EL (cell line): ENCODE measurements at places on chromosomes 7 and 10.

GRCh38 chr10:6406220-6407033 lies 173.6 kb downstream of the PRKCQ start:
- peak; percentile 23 for DNase-seq

- peak; percentile 61 for DNase-seq
Observed at GRCh38 chr10:52442576-52442975, 128.5 kb downstream of the DKK1 start.

GRCh38 chr10:132589681-132590080 lies 52.1 kb downstream of the INPP5A start:
- DNase-seq, result no peak

- DNase-seq, result no peak
Observed at GRCh38 chr10:22784668-22785067, 70.3 kb upstream of the PIP4K2A start.

- peak; percentile 17 for DNase-seq
Observed at GRCh38 chr7:24702755-24703154, 54.5 kb downstream of the GSDME start.

DNA sequence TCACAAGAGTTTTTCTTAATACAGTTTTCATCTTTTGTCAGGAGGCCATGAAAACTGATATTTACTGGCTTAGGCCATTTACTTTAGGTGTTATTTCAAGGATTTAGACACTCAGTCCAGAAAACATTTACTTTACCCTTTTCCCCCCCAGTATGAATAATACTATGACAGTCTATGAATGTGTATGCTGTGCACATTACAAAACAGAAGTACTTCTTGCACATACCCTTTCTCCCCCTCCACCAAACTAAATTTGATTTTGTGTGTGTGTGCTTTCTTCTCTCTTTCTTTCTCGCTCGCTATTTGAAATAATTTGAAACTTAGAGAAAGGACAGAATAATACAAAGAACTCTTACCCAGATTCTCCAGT lies 41.3 kb downstream of the RBM33 start:
- DNase-seq, result no peak

- no peak for DNase-seq
Observed at GRCh38 chr10:87804939-87805569, 13.0 kb downstream of the ATAD1 start.

GRCh38 chr10:30988831-30989435 lies 42.7 kb downstream of the ZNF438 start:
- DNase-seq, result no peak

DNA sequence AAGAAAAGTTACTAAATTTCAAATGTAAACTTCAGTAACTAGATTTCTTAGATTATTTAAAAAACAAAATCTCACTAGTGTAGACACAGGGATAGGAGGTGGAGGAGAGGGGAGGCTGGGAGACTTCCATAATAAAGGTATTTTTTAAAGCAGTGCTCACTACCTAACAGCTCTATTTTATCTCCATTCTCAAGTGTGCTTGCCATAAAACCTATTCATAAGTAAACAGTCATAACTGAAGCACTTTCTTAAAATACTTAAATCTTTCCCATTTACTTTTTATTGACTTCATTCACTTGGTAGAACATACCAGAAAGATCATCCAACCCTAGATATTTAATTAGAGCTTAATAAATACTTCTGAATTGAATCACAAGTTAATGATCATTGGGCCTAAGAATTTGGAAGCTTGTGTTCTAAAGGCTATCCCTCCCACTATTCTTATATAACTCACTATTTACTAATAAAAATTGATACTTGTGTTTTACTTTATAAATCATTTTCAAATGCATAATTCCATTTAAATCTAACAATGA lies 107.4 kb downstream of the SNX13 start:
- DNase-seq, result no peak

GRCh38 chr10:75019370-75019769 lies 92.1 kb upstream of the SAMD8 start:
- DNase-seq, result peak; percentile 26

GRCh38 chr10:27388761-27389399 lies 115.2 kb upstream of the RAB18 start:
- peak; percentile 10 for DNase-seq

- DNase-seq, result no peak
Observed at GRCh38 chr7:101179713-101180112, 380 bp downstream of the NAT16 start.

- no peak for DNase-seq
Observed at GRCh38 chr10:111560027-111560426, 483.2 kb downstream of the ADRA2A start.

GRCh38 chr7:51080622-51081269 lies 235.9 kb downstream of the COBL start:
- DNase-seq, result no peak

DNA sequence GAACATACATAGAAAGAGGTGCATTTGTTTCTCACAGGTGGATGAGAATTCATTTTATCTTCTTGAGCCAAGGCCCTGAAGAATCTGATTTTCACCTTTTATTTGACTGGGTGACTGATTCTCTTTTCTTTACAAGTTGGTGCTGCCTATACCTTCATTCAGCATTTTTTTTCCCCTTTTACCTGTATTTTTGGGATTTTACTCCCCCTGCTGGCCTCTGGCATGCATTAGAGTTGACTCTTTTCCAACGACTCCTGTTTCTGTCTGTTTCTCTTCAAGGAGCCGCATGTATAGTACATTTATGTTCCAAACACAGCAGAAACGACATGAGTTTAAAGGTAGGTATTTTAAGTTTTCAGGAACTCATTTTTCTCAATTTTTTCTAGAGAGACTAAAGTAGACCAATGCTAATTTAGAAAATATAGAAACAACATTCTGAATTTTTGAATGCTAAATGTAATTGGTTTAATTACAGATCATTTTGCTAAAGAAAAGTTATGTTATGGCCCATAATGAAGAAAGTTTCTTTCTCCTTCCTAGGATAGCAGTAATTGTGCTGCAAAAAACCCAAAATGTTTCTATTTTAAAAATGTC lies 149.8 kb upstream of the HDAC9 start:
- DNase-seq, result peak; percentile 54

DNA sequence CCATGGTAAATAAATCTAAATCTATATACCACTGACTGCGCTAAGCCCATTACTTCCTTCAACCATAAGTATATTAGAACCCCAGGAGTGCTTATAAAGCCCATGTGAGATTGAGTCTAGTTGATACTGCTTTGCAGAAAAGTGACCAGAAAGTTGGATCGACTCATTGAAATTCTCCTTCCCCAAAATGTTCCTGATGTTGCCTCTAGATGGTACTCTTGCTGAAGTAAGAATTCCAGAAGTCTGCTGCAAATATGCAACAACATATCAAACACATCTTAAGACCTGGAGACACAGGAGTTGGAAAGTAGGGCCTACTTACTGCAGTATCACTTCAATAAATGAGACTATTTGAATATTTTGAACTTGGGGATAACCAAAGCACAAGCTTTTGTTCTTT lies 550.8 kb downstream of the IPMK start:
- peak; percentile 29 for DNase-seq

DNA sequence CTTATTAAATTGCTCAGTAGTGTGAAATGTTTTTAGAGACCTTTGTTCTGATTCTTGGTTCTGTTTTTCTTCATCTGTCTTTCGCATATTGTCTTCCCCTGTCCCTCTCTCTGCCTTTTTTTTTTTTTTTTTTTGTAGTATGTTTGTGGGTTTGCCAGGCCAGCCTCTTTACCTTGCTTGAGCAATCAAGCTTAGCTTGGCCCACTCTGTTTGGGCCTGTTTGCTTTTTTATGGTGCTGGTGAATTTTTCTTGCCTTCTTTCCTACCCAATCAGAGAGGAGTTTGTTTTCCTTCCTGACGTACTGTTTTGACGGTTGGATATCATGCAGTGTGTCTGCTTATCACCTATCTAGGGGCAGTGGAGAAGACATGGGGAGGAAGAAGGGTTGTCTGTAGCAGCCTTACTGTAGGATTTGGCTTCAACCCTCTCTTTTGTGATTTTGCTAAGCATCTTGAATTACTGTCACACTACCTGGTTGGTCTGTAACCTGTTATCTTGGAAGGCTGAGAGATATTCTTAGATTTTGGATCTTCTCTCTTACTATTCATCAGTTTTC lies 64.0 kb downstream of the BBS9 start:
- no peak for DNase-seq

DNA sequence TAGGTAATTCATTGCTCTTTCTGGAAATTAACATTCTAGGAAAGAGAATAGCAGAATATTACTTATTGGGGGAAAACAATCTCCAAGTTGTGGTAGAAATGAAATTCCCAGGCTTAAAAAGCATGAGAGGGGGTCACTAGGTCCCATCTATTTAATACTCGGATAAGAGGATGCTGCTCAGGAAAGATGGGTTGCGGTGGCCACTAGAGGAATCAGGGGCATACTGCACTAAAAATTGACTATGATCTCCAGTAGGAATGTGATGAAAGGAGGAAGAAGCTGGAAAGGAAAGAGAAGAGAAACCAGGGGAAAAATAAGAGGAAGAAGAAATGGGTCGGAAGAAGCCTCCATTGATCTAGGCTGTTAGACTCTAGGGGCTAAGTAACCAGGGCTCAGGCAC lies 192.8 kb downstream of the GPAM start:
- DNase-seq, result no peak

- DNase-seq, result no peak
Observed at GRCh38 chr10:114970515-114970914, 32.5 kb downstream of the TRUB1 start.

GRCh38 chr10:106711313-106711906 lies 453.1 kb downstream of the SORCS1 start:
- peak; percentile 29 for DNase-seq

- no peak for DNase-seq
Observed at GRCh38 chr10:82759050-82759449, 884.1 kb downstream of the NRG3 start.

- DNase-seq, result no peak
Observed at GRCh38 chr7:70360557-70360956, 762.3 kb downstream of the AUTS2 start.

- DNase-seq, result peak; percentile 14
Observed at GRCh38 chr10:93224005-93224779, 150.5 kb downstream of the CYP26A1 start.

DNA sequence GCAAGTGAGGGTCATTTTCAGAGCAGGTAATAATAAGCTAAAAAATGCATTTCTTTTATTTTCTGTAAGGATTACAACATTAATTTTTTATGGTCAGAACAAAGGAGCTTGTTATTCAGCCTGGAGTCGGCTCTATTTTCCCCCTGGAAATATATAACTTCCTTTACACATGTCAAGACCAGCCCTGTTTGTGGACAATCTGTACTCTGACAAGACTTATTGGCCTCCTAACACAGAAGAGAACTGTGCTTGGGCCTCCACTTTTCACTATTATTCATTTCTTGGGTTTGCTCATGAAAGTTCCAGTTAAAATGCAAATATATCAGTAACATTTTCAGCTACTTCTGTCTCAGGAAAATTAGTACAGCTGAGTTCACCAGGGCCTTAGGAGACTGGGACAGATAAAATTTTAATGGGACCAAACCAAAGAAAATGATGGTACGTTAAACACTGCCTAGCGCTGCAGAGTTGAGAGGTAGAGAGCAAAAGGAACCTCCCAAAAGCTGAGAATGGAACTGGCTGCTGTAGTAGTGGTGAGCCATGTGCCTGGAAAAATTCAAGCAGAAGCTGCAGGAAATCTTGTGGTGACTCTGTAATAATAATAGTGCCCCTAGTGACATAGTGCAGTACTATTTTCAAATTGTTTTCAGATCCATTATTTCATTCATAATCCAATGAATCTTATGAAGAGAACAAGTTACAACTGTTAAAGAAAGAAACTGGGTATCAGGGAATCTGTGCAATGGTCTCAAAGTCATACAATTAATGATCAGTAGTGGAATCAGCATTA lies 227.2 kb upstream of the KIAA1217 start:
- DNase-seq, result no peak

DNA sequence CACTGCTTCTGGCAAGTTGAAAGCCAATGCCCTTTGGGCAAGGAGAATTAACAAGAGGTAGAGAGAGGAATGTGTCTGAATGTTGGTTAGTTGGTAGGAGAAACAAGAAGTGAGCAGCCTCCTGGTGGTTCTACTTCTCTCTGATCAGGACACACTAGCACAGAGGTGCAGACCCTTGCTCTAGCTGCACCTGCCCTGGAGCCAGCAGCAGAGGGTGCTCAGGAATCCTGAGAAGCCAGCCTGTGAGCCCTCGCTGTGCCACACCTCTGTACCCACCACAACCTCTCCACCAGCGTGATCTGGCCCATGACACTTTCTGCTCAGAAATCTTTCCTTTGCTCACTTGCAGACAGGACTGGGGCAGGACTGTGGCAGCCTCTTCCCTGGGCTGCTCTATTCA lies 364.7 kb downstream of the RPS24 start:
- DNase-seq, result no peak

DNA sequence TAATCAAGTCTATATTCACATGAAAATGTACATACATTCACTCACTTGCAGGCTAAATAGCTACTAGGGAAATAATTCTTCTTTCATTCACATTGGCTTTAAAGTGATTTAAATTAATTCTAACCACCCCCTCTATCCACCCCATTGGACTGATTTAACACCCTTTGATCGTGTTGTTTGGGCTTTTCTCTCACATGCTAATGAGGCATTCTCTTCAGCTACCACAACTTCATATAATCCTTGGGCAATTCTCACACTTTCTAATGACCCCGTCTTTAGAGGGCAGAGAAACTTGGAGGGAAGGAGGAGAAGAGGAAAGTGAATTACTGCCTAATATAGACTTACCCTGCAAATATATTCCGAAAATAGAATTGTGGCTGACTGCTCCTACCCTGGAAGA lies 24.6 kb downstream of the GRM3 start:
- DNase-seq, result no peak

DNA sequence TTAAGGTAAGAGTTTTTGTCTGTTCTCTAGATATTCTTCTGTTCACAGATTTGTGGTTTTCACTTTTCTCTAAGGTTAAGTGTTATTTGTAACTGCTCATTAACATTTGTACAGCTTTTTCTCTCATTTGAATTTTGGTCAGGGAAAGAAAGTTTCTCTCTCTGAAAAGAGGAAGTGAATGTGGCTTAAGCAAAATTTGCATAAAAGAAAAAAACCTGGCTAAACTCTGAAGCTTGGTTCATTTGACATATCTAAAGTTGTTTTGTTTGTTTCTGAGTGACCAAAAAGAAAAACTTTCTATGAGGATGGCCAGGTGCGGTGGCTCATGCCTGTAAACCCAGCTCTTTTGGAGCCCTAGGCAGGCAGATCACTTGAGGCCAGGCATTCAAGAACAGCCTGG lies 22.0 kb upstream of the SLC26A4 start:
- DNase-seq, result no peak

DNA sequence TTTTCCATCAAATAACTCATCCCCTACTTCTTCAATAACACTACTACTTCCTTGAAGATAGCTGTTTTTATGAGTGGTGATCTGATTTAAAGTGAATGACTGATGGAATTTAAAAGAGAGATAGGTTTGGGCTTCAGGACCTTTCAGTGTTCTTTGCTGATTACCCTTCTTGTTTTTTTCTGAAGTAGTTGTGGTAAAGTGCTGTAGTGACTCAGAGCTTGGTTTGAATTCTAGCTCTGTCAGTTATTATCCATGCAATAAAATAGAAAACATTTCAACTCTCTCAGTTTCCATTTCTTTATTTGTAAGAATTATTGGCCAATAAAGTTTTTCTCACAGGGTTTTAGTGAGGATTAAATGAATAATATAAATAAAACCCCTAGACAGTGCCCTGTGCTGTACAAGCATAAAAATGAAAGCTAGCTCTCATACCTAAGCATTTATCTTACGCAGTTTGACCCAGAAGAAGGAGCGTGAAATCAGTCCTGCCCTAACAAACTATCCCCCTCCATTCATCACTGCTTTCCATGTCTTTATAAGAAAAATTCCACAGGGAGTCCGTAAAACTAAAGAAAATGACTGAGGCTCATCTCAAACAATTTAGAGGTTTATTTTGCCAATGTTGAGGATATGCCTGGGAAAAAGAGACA lies 25.1 kb upstream of the AKAP9 start:
- peak; percentile 45 for DNase-seq
